ENCODE measurements at places on chromosomes 12 and 14. TPM values are rescaled to one million over a fixed set of nuclear protein-coding genes. Genes with fewer than 3 reads are reported as not detected.

CLEC1A gene
- polyA plus RNA-seq: 21.0 TPM

KERA gene
- 0.21 TPM for polyA plus RNA-seq

COQ6 gene
- polyA plus RNA-seq: 38.0 TPM

LMNTD1 gene
- polyA plus RNA-seq: 1.4 TPM

HOXC9 gene
- 0.30 TPM for polyA plus RNA-seq

PLEK2 gene
- polyA plus RNA-seq: 4.3 TPM

MIP gene
- polyA plus RNA-seq: not detected

IL26 gene
- polyA plus RNA-seq: not detected

NPAS3 gene
- polyA plus RNA-seq: 0.79 TPM

DNA sequence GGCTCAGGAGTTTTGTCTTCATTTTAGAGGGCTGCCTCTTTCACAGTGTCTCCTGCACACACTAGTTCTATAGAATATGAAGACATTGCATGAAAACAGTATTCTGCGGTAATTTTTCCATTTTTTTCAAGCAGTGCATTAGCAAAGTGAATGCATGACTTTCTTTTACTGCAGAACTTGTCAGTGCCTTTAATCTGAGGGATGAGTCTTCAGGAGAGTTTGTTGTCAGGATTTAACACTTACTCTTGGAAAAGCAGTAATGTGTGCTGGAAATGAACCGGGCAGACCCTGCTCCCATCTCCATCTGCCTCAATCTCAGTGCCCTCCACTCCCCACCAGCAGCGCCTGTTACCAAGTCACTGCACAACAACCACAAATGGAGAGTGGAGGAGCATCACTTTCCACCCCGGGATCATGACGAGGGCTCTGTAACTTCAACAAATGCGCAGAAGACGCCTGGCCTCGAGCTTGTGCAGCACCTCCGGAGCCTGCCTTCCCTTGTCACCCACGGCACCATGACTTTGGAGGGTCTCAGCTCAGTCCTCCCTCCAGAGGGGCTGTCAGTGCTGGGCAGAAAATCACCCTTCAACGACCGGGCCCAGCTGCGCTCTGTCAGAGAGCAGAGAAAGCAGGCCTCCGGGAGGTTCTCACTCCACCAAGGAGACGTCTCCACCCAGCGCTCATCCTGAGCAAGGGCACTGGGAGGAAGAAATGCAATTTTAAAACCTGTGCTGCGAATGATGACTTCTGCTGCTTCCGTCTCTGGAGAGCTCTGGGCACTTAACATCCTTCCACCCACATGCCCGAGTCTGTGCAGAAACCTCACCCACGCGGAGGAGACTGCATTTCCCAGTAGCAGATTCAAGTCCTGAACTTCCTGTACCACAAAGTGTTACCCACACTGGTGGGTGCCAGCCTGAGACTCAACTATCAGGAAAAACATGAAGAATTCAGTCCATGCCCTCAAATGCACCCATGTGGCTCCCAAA, 255.7 kb downstream of the ADGRD1 start:
- no peak for DNase-seq

DNA sequence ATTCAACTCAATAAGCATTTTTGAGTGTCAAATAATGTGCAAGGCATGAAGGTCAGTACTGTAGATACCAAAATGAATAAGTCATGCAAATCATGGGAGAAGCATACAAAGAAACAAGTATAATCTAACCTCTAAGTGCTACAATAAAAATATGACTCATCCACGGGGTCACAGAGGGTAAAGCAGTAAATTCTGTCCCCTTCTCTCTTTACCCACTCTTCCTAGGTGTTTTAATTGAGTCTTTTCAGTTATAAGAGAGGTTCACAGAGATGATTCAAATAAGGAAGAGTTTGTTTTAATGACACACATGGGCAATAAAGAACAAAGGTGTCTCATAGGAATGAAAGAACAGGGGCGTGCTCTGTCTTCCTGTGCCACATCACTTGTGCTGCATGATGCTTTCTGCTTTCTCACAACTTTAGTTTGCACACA, 71.5 kb upstream of the DAAM1 start:
- DNase-seq: no peak

DNA sequence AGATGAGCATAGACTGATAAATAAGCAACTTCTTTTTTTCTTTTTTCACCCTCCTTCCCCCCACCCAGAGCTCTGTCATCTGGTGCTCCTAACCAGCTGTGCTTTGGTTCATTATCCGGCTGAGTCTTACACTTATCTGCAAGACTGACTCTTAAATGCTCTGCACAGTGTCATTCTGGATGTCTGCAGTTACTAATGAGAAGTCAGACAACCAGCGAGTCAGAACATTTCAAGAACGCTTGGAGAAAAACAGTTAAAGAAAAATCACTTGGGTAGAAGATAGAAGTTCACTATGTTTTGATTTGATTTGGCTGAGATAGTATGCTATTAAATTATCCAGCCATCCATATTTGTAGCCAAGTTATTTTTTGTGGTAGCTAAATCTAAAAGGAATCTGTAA, 328.9 kb upstream of the PRICKLE1 start:
- DNase-seq: no peak

DNA sequence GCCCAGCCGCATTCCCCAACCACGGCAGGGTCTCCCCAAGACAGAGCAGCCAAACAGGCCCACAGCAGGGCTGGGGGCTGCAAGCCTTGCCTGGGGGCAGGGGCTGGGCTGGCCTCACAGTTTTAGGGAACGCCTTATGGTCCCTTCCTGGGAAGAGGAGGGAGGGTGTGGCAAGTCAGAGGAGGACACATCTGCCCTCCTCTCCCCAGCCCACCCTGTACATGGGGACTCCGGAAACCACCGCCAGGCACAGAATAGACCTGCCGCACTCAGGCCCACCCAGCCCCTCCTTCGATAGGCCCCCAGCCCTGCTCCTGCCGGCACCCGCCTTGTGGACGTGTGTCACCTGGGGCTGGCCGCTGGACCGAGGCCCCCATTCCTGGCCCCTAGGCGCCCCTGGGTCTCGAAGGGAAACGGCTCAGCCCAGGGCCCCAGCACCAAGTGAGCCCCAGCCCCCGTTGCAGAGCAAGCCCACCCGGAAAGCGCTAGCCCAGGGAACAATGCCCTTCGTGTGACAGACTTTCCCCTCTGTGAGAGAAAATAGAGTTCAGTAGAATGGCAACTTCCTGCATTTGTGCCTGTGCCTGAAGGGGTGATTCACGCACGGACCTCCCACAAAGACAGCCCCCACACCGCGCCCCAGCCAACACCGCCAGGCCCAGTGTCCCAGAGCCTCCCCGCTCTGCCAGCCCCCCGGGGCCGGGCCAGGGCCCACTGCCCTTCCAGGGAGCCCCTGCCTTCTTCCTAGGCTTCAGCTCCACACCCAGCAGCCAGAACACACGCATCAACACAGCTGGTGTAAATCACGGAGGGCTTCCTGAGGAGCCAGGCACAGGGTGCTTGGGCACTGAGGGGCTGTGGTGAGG, 12.0 kb upstream of the NUDT14 start:
- no peak for DNase-seq

- no peak for DNase-seq
These were observed 169.9 kb downstream of the RBM19 start for GRCh38 chr12:113796066-113796827.

GRCh38 chr12:116226026-116226425, 51.5 kb downstream of the MED13L start:
- no peak for DNase-seq

- DNase-seq: peak; percentile 22
These were observed 129.1 kb downstream of the TMEM117 start for GRCh38 chr12:43964961-43965360.

- no peak for DNase-seq
These were observed 106.7 kb downstream of the ANO4 start for GRCh38 chr12:100901266-100901665.

- no peak for DNase-seq
These were observed 42.8 kb downstream of the ZC3H14 start for GRCh38 chr14:88605594-88605993.

- no peak for DNase-seq
These were observed 466.6 kb downstream of the TRHDE start for GRCh38 chr12:72738811-72739210.

GRCh38 chr12:48795550-48796455, 6.9 kb upstream of the ADCY6 start:
- DNase-seq: no peak

DNA sequence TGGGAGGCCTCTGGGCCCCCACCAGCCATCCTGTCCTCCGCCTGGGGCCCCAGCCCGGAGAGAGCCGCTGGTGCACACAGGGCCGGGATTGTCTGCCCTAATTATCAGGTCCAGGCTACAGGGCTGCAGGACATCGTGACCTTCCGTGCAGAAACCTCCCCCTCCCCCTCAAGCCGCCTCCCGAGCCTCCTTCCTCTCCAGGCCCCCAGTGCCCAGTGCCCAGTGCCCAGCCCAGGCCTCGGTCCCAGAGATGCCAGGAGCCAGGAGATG, 729 bp upstream of the GAPDH start:
- DNase-seq: peak; percentile 89
